ENCODE measurements at places on chromosomes 5 and 9. TPM values are rescaled to one million over a fixed set of nuclear protein-coding genes. Genes with fewer than 3 reads are reported as not detected.

FBP1 gene
- polyA plus RNA-seq, result not detected

NEUROG1 gene
- polyA plus RNA-seq, result not detected

- peak; percentile 97 for DNase-seq
Observed at GRCh38 chr5:56170557-56170956, 62.6 kb downstream of the ANKRD55 start.

- DNase-seq, result no peak
Observed at GRCh38 chr9:120442308-120442995, 137.5 kb downstream of the CDK5RAP2 start.

DNA sequence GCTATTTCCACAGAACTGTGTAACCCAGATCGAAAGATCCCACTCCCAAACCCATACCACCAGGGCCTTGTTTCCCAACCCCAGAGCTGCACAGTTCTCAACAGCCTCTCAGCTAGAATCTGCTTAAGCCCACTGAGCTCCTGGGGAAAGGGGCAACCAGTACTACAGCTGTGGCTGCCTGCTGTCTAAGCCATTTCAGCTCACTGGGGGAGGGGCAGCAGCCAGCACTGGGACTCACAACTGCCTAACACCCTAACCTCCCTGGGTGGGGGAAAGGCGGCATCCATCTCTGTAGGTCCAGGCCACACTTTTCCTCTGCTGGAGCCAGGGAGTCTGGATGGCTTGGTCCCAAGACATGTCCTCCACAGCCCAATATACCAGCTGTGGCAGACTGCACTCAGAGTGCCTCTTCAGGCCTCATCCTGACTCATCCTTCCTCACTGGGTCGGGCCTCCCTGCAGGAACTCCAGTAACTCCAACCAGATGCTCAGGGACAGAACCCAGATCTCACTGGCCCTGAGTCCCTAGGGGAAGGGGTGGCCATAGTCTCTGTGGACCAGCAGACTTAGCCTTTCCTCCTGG lies 241.4 kb downstream of the HINT1 start:
- DNase-seq, result no peak

- DNase-seq, result peak; percentile 12
Observed at GRCh38 chr9:93501406-93501805, 48.0 kb upstream of the FAM120AOS start.

All from fibroblast of lung (primary cell).